Naive thymus-derived CD4-positive, alpha-beta T cell (primary cell): ENCODE measurements at places on chromosomes 1 and 21.

- H3K4me1 ChIP-seq = peaks cover 55% of the 10 kb centered on the region
- no peak overlapping the region for H3K4me3 ChIP-seq
- peaks cover 10% of the 10 kb centered on the region for H3K36me3 ChIP-seq
Observed at GRCh38 chr1:100452641-100453040, 85.3 kb upstream of the GPR88 start.

DNA sequence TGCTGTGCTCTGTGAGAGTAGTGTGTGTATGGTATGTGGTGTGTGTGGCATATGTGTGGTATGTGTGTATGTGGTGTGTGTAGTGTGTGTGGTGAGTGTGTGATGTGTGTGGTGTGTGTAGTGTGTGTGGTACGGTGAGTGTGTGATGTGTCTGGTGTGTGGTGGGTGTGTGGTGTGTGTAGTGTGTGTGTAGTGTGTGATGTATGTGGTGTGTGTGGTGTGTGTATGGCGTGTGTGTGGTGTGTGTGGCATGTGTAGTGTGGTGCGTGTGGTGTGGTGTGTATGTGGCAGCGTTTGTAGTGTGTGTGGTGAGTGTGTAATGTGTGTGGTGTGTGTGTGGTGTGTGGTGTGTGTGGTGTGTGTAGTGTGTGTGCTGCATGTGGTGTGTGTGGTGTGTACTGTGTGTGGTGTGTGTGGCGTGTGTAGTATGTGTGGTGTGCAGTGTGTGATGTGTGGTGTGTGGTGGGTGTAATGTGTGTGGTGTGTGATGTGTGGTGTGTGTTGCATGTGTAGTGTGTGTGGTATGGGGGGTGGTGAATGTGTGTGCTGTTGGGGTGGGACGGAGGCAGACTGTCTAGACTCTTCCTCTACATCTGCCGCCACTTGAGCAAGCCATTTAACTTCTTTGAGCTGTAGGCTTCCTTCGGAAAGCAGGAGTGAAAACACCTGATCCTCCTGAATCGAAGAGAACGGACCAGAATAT lies 33.5 kb downstream of the GPA33 start:
- no peaks in the 10 kb centered on the region for H3K27me3 ChIP-seq
- no peak overlapping the region for H3K27ac ChIP-seq
- DNase-seq = no peak
- no peaks in the 10 kb centered on the region for H3K36me3 ChIP-seq
- no peak overlapping the region for H3K4me3 ChIP-seq
- H3K4me1 ChIP-seq = no peaks in the 10 kb centered on the region

DNA sequence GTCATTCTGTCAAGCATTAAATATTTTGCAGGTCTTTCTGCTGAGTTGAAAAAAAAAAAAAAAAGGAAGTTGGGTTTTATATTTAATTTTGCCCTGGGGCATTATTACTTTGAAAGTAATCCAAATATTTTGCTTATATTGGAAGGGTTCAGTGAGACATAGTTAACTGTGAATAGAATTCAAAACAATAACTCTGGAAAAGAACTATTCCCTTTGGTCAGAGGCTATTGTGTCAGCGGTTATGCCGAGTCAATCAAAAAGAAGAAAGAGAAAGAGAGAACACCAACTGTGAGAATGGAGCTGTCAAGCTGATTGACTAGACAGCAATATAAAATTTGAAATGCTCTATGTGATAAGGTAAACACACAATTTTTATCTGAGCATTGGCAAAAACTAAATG lies 761.7 kb downstream of the ADGRL2 start:
- no peak overlapping the region for H3K4me3 ChIP-seq
- no peaks in the 10 kb centered on the region for H3K27me3 ChIP-seq
- H3K27ac ChIP-seq = no peak overlapping the region
- no peak for DNase-seq
- no peaks in the 10 kb centered on the region for H3K4me1 ChIP-seq

- no peak overlapping the region for H3K27ac ChIP-seq
- DNase-seq = no peak
- no peaks in the 10 kb centered on the region for H3K27me3 ChIP-seq
- no peaks in the 10 kb centered on the region for H3K4me1 ChIP-seq
Observed at GRCh38 chr1:168454211-168454815, 89.5 kb downstream of the XCL2 start.

GRCh38 chr1:91753878-91754277 lies 132.1 kb downstream of the TGFBR3 start:
- H3K4me1 ChIP-seq = no peaks in the 10 kb centered on the region
- H3K27ac ChIP-seq = no peak overlapping the region
- DNase-seq = no peak

DNA sequence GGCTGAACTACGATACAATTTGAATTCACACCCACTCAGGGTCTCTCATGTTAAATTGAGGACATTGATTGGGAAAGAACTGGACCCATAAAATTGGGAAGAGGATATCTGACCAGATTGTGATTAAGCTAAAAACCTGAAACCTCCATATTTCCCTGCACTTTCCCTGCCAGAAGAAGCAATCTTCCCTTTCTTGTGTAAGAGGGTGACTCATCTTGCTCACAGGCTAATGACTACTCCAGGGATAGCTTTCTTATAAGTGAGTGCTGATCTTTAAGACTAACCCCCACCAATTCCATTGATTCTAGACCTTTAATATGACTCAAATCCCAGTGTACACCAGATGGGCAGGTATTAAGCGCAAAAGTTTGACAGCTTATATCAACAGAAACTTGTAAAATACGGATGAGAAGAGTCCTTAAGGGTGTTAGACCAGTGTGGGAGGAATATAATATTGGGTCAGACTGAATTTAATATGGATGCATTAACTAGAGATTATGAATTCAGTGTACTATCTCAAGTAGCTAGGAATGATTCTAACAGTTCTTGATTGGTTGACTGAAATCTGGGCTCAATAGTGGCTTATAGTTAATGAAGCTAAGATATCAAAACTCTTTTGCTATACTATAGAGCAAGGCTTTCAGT lies 12.1 kb upstream of the SGIP1 start:
- H3K4me3 ChIP-seq = no peak overlapping the region
- no peaks in the 10 kb centered on the region for H3K27me3 ChIP-seq
- no peaks in the 10 kb centered on the region for H3K4me1 ChIP-seq
- H3K36me3 ChIP-seq = no peaks in the 10 kb centered on the region
- H3K27ac ChIP-seq = no peak overlapping the region

GRCh38 chr1:43437031-43437973 lies 16.4 kb downstream of the HYI start:
- no peak overlapping the region for H3K27ac ChIP-seq
- DNase-seq = no peak
- no peaks in the 10 kb centered on the region for H3K27me3 ChIP-seq
- no peak overlapping the region for H3K4me3 ChIP-seq

- no peak for DNase-seq
- H3K27ac ChIP-seq = no peak overlapping the region
- no peaks in the 10 kb centered on the region for H3K27me3 ChIP-seq
Observed at GRCh38 chr1:111747282-111747734, 8.1 kb upstream of the INKA2 start.

GRCh38 chr1:16043521-16043920 lies at the start of gene CLCNKB:
TSS of gene CLCNKB (plus strand) at chr1:16043782. CDS start at chr1:16044493, 711 bp downstream.
- no peak for DNase-seq
- no peak within 1 kb of the TSS for H3K4me3 ChIP-seq
- H3K27ac ChIP-seq = no peak within 1 kb of the TSS
- no peaks in the 10 kb centered on the region for H3K36me3 ChIP-seq

GRCh38 chr1:151997284-151997570 lies 3.6 kb upstream of the S100A10 start:
- H3K27me3 ChIP-seq = no peaks in the 10 kb centered on the region
- peaks cover 6% of the 10 kb centered on the region for H3K36me3 ChIP-seq
- no peak overlapping the region for H3K4me3 ChIP-seq
- no peak for DNase-seq
- H3K27ac ChIP-seq = no peak overlapping the region

DNA sequence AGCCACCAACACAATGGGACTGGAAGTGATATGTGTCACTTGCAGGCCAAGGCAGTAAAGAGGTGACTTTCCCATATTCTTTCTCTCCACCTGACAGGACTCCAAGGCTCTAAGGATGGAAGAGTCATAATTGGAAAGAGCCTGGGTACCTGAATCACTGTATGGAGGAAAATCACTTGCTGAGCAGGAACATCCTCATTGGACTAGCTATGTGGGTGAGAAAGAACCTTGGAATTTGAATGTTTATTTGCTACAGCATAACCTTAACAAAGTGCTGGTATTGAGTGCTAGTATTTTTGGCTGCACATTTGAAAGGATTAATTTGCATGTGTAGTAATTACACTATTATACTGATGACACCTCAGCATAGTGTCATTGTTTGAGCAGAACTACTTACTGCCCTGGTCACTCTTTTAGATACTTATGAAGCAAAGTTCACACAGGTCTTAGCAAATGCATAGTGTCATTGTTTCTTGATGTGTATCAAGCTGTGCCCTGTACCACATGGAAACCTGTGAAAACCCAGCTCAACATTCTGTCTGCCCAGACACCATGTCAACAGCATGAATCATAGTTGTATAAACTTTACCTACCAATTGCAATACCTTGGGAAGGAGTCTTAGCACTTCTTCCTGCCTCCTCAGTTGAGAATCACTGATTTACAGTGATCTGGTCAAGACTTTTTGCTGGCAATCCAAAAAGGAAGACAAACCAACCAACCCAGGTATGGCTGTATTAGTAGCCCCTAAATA lies 5.1 kb upstream of the S100A10 start:
- H3K4me3 ChIP-seq = no peak overlapping the region
- H3K36me3 ChIP-seq = no peaks in the 10 kb centered on the region
- no peaks in the 10 kb centered on the region for H3K27me3 ChIP-seq
- no peak for DNase-seq
- H3K4me1 ChIP-seq = no peaks in the 10 kb centered on the region
- H3K27ac ChIP-seq = no peak overlapping the region

DNA sequence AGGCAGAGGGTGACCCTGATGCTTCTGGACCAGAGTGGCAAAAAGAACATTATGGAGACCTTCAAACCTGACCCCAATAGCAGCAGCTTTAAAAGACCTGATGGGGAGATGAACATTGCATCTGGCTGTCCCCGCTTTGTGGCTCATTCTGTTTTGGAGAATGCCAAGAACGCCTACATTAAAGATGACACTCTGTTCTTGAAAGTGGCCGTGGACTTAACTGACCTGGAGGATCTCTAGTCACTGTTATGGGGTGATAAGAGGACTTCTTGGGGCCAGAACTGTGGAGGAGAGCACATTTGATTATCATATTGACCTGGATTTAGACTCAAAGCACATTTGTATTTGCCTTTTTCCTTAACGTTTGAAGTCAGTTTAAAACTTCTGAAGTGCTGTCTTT lies 45.8 kb downstream of the TRAF5 start:
- peaks cover 12% of the 10 kb centered on the region for H3K36me3 ChIP-seq
- no peak overlapping the region for H3K4me3 ChIP-seq
- DNase-seq = no peak
- no peaks in the 10 kb centered on the region for H3K27me3 ChIP-seq
- H3K4me1 ChIP-seq = no peaks in the 10 kb centered on the region
- no peak overlapping the region for H3K27ac ChIP-seq

- H3K4me1 ChIP-seq = no peaks in the 10 kb centered on the region
- H3K27me3 ChIP-seq = no peaks in the 10 kb centered on the region
- no peak overlapping the region for H3K4me3 ChIP-seq
- H3K36me3 ChIP-seq = peaks cover 8% of the 10 kb centered on the region
- no peak overlapping the region for H3K27ac ChIP-seq
Observed at GRCh38 chr1:226948051-226948450, 8.0 kb downstream of the COQ8A start.

DNA sequence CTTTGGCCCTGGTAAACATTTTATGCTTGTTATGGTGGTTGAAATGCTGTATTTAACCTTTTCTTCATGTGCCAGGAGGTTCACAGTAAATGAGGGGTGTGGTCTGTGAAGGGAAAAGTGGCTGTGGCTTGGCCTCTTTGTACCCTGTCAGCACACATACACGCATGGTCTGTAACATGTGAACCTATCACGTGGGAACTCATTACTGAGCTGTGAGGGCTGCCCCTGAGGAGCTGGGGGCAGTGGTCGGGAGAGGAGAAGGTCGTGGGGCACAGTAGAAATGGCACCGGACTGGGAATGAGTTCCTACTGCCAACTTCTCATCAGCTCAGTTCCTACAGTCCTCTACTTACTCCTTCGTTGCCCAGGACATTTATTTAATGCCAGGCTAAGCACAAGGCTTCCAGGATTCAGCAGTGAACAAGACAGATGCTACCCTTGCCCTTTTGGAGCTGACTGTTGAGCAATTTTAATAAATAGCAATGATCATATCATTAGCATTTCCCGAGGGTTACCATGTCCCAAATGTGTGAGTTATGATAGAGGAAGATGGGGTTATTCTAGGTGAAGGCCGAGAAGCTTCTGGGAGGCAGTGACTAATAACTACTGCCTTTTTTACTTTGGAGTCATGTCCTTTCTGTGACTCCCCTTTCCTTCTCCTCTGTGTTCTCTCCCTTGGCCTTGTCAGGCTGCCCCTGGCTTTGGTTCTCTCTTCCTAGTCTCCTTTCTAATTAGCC lies 38.8 kb downstream of the DDR2 start:
- H3K27ac ChIP-seq = no peak overlapping the region
- no peak overlapping the region for H3K4me3 ChIP-seq
- no peaks in the 10 kb centered on the region for H3K27me3 ChIP-seq
- DNase-seq = no peak
- H3K4me1 ChIP-seq = no peaks in the 10 kb centered on the region
- H3K36me3 ChIP-seq = no peaks in the 10 kb centered on the region

GRCh38 chr1:173332026-173332425 lies 124.9 kb upstream of the TNFSF4 start:
- no peak for DNase-seq
- H3K27me3 ChIP-seq = no peaks in the 10 kb centered on the region
- H3K4me3 ChIP-seq = no peak overlapping the region
- no peaks in the 10 kb centered on the region for H3K36me3 ChIP-seq
- no peaks in the 10 kb centered on the region for H3K4me1 ChIP-seq

DNA sequence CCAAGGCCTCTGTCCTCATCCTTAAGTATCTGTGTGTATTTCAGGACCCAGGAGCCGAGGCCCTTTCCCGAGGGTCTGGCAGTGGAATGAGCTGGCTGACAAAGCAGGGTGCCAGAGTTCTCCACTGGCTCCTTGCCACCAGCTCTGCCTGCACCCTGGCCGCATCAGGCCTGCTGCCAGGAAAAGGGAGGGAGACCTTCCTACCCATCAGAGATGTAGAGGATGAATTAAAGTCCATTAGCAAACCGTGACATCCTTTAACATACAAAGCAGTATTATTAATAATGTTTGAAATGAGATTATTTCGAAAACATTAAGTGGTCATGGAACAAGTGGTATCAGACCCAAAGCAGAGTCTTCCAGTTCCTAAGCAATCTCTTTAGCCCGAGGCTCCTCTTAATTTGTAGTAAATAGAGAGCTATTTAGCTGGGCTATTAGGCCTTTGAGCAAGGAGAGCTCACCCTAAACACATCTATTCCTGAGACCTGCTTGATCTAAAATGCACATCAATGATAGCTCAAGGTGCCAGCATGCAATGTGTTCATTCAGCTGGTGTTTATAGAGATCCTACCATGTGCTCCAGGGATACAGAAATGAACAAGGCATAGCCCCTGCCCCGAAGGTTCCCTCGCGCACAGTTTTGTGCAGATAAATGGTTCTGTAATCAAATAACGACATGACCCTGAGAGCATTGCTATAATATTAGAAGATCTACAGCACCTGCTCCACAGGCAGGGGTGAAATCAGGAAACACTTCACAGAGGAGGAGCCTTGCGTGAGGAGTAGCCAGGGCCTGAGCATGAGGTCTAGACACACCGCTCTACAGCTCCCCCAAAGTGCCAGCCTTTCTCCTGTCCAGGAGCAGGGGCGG lies 44.0 kb downstream of the FAM163A start:
- H3K27me3 ChIP-seq = no peaks in the 10 kb centered on the region
- H3K27ac ChIP-seq = no peak overlapping the region
- no peak overlapping the region for H3K4me3 ChIP-seq
- no peak for DNase-seq

GRCh38 chr1:21322681-21323016 lies 32.4 kb upstream of the ECE1 start:
- DNase-seq = no peak
- H3K27me3 ChIP-seq = no peaks in the 10 kb centered on the region
- H3K27ac ChIP-seq = peak overlapping the region; percentile 38
- no peak overlapping the region for H3K4me3 ChIP-seq
- H3K36me3 ChIP-seq = no peaks in the 10 kb centered on the region
